Colonic mucosa (tissue), 4 donors: ENCODE measurements at places on chromosomes 12 and 14. TPM values are rescaled to one million over a fixed set of nuclear protein-coding genes. Genes with fewer than 3 reads are reported as not detected.

VDR gene
- total RNA-seq: 124 TPM

PFDN5 gene
- 305 TPM for total RNA-seq

GARIN6 gene
- not detected for total RNA-seq

RPGRIP1 gene
- total RNA-seq: not detected

REM2 gene
- 0.24 TPM for total RNA-seq

KCNK10 gene
- 0.74 TPM for total RNA-seq

GUCY2C gene
- total RNA-seq: 74.6 TPM

BMP4 gene
- 11.7 TPM for total RNA-seq

TROAP gene
- total RNA-seq: 51.8 TPM

MFAP5 gene
- total RNA-seq: 4.6 TPM

FAM186B gene
- total RNA-seq: 0.27 TPM

MAPK1IP1L gene
- 79.8 TPM for total RNA-seq

DDN gene
- total RNA-seq: 0.21 TPM

KRT73 gene
- total RNA-seq: not detected

FSCB gene
- total RNA-seq: not detected

DAO gene
- total RNA-seq: 2.2 TPM

NAA30 gene
- total RNA-seq: 16.6 TPM

FGF23 gene
- not detected for total RNA-seq

TPH2 gene
- not detected for total RNA-seq

DNA sequence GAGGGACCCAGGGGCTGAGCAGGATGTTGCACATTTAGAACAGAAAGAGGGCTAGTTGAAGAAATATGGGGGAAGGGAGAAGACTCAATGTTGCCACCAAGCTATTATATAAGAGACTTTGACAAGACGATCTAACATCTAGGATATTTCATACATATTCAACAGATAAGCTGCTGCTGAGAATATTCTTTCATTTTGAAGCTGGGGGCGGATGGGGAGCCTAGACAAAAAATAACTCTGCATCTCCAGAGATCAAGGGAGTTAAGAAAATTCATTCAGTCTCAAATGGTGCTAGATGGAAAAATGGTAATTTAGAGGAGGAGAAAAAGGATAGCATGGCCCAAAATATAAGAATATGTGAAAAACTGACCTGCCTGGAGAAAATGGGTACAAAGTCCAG is 415.6 kb downstream of the MDGA2 start:
- no peaks in the 10 kb centered on the region for H3K27me3 ChIP-seq
- H3K27ac ChIP-seq: no peak overlapping the region
- H3K36me3 ChIP-seq: no peaks in the 10 kb centered on the region
- DNase-seq: no peak

GRCh38 chr14:32252030-32252670 is 49.1 kb upstream of the RNU6-8 start:
- H3K27me3 ChIP-seq: no peaks in the 10 kb centered on the region
- H3K4me3 ChIP-seq: no peak overlapping the region
- peak; percentile 69 for DNase-seq
- no peaks in the 10 kb centered on the region for H3K36me3 ChIP-seq
- H3K27ac ChIP-seq: no peak overlapping the region

DNA sequence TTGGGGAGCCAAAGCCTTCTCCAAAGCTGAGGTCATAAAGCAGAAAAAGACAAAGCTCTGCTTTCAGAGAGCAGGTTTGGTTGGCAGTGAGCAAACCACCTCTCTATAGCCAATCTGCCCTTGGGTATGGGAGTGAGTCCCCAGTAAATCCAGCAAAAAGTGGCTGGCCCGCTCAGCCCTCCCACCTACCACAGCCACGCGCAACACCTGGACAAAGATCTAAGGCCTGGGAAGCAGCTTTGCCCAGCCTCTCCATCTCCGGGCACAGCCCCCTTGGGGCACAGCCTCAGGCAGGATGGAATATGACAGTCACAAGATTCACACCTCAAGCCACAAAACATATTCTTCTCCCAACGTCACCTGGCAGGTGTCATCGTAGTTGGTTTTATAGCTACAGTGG is 211.7 kb upstream of the EEA1 start:
- no peaks in the 10 kb centered on the region for H3K36me3 ChIP-seq
- H3K4me3 ChIP-seq: no peak overlapping the region
- DNase-seq: no peak
- H3K27ac ChIP-seq: no peak overlapping the region
- no peaks in the 10 kb centered on the region for H3K4me1 ChIP-seq
- no peaks in the 10 kb centered on the region for H3K27me3 ChIP-seq

GRCh38 chr14:67360470-67361206 is 510 bp downstream of the EIF2S1 start:
- no peaks in the 10 kb centered on the region for H3K27me3 ChIP-seq
- H3K27ac ChIP-seq: peak overlapping the region; percentile 86
- no peaks in the 10 kb centered on the region for H3K36me3 ChIP-seq
- DNase-seq: no peak

- H3K27me3 ChIP-seq: no peaks in the 10 kb centered on the region
- H3K36me3 ChIP-seq: no peaks in the 10 kb centered on the region
- H3K4me1 ChIP-seq: no peaks in the 10 kb centered on the region
- no peak overlapping the region for H3K4me3 ChIP-seq
These were observed 165.4 kb downstream of the PHETA1 start for GRCh38 chr12:111203446-111203845.

- peaks cover 18% of the 10 kb centered on the region for H3K27me3 ChIP-seq
- no peak overlapping the region for H3K4me3 ChIP-seq
- H3K27ac ChIP-seq: no peak overlapping the region
- H3K36me3 ChIP-seq: no peaks in the 10 kb centered on the region
- H3K4me1 ChIP-seq: no peaks in the 10 kb centered on the region
- DNase-seq: no peak
These were observed 40.1 kb upstream of the CISTR start for GRCh38 chr12:53791735-53792326.

GRCh38 chr12:113057565-113058485 is 1.3 kb downstream of the DTX1 start:
- peak overlapping the region; percentile 41 for H3K4me3 ChIP-seq
- DNase-seq: no peak
- no peaks in the 10 kb centered on the region for H3K36me3 ChIP-seq
- H3K27me3 ChIP-seq: peaks cover 25% of the 10 kb centered on the region
- no peaks in the 10 kb centered on the region for H3K4me1 ChIP-seq

DNA sequence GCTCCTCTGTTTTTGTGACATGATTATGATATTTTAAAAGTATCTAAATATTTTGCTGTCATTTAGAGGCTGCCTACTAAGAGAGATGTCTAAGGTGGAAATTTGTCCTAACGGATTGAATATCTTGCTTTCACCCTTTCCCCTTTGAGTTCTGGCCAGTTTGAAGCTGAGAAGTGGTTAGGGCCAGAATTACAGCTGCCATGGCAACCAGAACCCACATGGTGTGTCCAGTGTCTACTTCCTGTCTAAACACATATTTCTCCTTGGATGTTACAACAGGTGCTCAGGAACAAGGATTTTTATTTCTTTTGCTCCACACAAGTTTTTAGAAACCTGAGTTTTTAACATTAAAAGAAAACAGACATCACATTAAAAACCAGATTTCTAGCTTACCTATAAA is 335.1 kb upstream of the OR4E1 start:
- H3K27ac ChIP-seq: no peak overlapping the region
- H3K27me3 ChIP-seq: no peaks in the 10 kb centered on the region
- no peak for DNase-seq
- H3K36me3 ChIP-seq: no peaks in the 10 kb centered on the region

DNA sequence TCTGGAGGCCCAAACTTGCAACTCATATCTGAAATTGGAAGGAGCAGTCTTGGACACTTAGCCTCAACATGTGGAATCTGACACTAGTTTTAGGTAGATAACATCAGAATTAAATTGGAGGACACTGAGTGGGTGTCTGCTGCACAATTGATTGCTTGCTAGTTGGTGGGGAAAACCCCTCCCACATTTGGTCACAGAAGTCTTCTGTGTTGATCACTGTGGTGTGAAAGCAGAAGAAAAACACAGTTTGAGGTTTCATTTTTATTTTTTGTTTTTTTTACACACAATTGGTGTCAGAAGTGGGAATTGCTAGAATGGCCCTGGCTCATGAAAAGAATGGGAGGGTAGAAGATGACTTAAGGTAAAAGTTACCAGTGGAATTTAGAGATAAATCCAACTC is 78.0 kb upstream of the CD163 start:
- no peak for DNase-seq
- no peak overlapping the region for H3K4me3 ChIP-seq
- H3K27ac ChIP-seq: no peak overlapping the region
- H3K4me1 ChIP-seq: no peaks in the 10 kb centered on the region
- H3K36me3 ChIP-seq: no peaks in the 10 kb centered on the region

DNA sequence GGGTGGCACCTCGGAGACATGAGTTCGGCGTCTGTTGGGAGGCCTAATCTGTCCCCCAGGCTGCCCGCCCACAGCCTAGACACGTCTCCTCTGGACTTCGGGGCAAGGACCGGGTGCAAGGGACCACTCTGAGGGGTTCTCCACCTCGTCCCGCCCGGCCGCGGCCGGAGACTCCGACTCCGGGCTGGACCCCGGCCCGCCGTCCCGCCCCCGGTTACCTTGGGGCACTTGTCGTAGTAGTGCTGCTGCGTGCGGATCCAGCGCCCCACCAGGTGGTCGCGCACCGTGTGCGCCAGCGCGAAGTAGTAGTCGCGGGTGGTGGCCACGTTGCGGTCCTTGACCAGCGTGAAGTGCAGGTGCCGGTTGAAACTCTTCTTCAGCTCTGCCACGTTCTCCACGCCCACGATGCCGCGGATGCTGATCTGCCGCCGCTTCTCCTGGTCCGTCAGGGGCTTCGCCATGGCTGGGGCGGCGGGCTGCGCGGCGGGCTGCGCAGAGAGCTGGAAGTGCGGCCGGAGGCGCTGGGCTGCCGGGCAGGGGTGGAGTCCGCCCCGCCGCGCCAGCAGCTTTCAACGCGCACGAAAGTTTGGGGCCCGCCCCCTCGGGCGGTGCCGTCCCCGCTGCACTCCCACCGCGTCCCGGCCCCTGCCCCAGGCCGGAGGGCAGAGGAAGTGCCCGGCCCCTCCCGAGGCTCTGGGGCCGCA is at the start of gene PYGL:
PYGL (minus strand) TSS at position 541 of the 704 bp plus-strand sequence; CDS start at position 461, 80 bp downstream.
- peaks cover 4% of the 10 kb centered on the region for H3K4me1 ChIP-seq
- no peaks in the 10 kb centered on the region for H3K27me3 ChIP-seq
- peak within 1 kb of the TSS; percentile 80 for H3K4me3 ChIP-seq
- DNase-seq: peak; percentile 80
- peak within 1 kb of the TSS; percentile 85 for H3K27ac ChIP-seq

DNA sequence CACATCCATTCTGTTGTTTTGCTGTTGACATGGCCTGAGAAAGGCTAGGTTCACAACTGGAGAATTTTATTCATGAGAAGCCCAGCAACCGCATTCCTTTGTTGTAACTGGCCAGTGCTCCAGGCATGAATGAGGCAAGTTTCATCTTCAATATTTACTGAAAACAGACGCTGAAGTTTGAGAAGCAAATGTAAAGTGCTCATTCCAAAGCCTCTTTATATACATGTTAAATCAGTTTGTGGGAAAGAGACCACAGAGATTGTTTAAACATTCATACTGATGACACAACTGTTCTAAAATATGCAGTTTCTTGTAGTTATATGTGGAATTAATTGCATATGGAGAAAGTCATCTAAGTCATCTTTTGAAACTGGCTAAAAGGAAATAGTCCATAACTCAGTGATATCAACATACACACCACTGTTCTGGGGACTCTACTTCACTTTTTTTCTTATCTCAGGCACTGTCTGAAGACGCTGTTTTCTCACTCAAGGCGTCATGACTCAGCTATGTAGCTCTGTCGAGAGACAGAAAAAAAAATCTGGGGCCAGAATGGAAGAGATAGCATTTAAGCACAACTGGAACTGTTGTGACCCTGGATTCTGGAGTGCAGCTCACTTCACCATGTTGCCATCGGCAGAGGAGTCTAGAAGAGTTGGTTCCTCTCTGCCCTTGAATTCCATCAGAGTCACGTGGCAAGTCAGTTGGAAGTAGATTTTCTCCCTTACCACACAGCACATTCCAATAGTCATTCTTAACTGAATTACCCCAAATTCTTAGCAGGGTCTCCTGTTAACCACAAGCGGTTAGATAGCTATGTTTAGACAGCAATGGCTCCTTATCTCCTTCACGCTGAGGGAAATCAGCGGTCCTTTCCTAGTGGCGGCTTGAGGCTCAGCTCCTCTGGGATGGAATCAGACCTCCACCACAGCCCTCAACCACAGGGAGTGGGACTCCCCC is 258.4 kb upstream of the HMGA2 start:
- H3K27me3 ChIP-seq: no peaks in the 10 kb centered on the region
- no peak overlapping the region for H3K27ac ChIP-seq
- no peaks in the 10 kb centered on the region for H3K4me1 ChIP-seq
- DNase-seq: no peak
- no peaks in the 10 kb centered on the region for H3K36me3 ChIP-seq

GRCh38 chr12:115922952-115923564 is 354.4 kb downstream of the MED13L start:
- H3K4me1 ChIP-seq: no peaks in the 10 kb centered on the region
- no peak overlapping the region for H3K27ac ChIP-seq
- H3K27me3 ChIP-seq: no peaks in the 10 kb centered on the region
- DNase-seq: no peak
- H3K36me3 ChIP-seq: no peaks in the 10 kb centered on the region

- no peaks in the 10 kb centered on the region for H3K27me3 ChIP-seq
- no peak overlapping the region for H3K27ac ChIP-seq
- no peaks in the 10 kb centered on the region for H3K36me3 ChIP-seq
- H3K4me3 ChIP-seq: no peak overlapping the region
- no peak for DNase-seq
These were observed 250.1 kb upstream of the PWP1 start for GRCh38 chr12:107435520-107435919.

GRCh38 chr14:60561845-60562746 is 53.1 kb downstream of the SIX6 start:
- no peak overlapping the region for H3K4me3 ChIP-seq
- peak; percentile 20 for DNase-seq
- H3K27ac ChIP-seq: no peak overlapping the region
- no peaks in the 10 kb centered on the region for H3K36me3 ChIP-seq
- H3K27me3 ChIP-seq: no peaks in the 10 kb centered on the region

GRCh38 chr12:103854372-103854973 is 13.4 kb upstream of the NT5DC3 start:
- H3K27me3 ChIP-seq: no peaks in the 10 kb centered on the region
- no peak overlapping the region for H3K27ac ChIP-seq
- peaks cover under 1% of the 10 kb centered on the region for H3K4me1 ChIP-seq
- H3K4me3 ChIP-seq: no peak overlapping the region
- no peak for DNase-seq
- H3K36me3 ChIP-seq: no peaks in the 10 kb centered on the region

DNA sequence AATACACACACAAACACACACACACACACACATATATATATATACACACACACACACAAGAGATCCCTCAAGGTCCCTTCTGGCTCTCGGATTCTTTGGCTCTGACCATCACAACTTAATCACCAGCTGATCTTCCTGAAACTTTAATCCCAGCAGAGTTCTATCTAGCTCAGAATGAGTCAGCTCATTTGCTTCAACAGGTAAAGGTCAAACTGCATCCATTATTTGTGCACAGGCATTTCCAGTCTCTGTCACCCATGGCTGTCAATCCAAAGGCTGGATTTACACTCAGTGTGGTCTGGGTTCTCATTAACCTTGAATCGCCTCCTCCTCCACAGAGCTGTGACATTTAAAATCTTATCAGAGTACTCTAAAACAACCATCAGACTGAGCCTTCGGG is 113.3 kb upstream of the TMPO start:
- H3K4me1 ChIP-seq: no peaks in the 10 kb centered on the region
- no peak overlapping the region for H3K4me3 ChIP-seq
- no peak for DNase-seq
- H3K27ac ChIP-seq: no peak overlapping the region

GRCh38 chr12:46230306-46230705 is 38.5 kb downstream of the SLC38A1 start:
- H3K4me3 ChIP-seq: no peak overlapping the region
- no peaks in the 10 kb centered on the region for H3K27me3 ChIP-seq
- H3K36me3 ChIP-seq: no peaks in the 10 kb centered on the region

- no peak overlapping the region for H3K27ac ChIP-seq
- peaks cover 94% of the 10 kb centered on the region for H3K27me3 ChIP-seq
- no peaks in the 10 kb centered on the region for H3K36me3 ChIP-seq
- no peak for DNase-seq
- H3K4me1 ChIP-seq: peaks cover 15% of the 10 kb centered on the region
These were observed 387 bp upstream of the GSC start for GRCh38 chr14:94770251-94770749.
